ENCODE measurements at places on chromosomes 16 and 17.
A peak's percentile ranks its signal among the peaks of the same experiment; 100 is the strongest.

- DNase-seq = no peak
These were observed 211.5 kb downstream of the MSI2 start for GRCh38 chr17:57467801-57468200.

- DNase-seq = peak; percentile 46
These were observed 482 bp upstream of the SLC16A3 start for GRCh38 chr17:82228278-82228841.

GRCh38 chr17:82865774-82866395 is 26.1 kb upstream of the ZNF750 start:
- DNase-seq = no peak

DNA sequence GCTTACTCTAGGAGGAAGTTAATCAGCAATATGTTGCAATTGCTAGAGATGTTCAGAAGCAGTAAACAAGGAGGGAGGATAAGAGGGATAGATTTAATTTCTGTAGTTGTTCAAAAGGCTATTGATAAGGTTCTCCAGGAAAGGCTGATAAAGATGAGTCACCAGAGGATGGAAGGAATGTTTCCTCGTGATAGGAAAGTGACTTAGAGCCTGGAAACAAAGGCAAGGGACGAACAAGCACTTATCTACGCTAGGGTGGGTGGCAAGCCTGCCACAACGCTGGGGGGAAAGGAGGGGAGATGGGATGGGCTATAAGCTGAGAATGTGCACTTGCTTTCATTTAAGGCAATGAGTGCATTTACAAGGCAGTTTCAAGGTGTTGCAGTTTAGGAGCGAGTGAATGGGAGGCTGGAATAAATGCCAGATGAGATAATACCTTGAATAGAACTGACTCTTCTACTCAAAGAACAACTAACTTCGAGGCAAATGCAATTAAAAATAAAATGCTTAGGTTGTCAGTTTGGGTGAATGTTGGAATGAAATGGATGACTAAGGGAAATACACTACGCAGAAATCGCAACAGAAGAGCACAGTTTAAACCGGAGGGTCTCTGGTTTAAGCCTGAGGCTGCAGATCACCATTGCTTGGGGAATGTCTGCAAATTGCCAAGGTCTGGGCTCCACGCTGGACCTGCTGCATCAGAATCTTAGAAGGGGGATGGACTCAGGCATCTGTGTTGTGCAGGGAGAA is 76.0 kb upstream of the RBBP6 start:
- no peak for DNase-seq
